Activated naive CD4-positive, alpha-beta T cell treated with anti-CD3 and anti-CD28 coated beads, Interleukin-2, amount 50 U/mL, for 16 hours (primary cell): ENCODE measurements at places on chromosomes 7 and 10.

- no peak for DNase-seq
These were observed 30.4 kb downstream of the GPRIN2 start for GRCh38 chr10:46525824-46526681.

DNA sequence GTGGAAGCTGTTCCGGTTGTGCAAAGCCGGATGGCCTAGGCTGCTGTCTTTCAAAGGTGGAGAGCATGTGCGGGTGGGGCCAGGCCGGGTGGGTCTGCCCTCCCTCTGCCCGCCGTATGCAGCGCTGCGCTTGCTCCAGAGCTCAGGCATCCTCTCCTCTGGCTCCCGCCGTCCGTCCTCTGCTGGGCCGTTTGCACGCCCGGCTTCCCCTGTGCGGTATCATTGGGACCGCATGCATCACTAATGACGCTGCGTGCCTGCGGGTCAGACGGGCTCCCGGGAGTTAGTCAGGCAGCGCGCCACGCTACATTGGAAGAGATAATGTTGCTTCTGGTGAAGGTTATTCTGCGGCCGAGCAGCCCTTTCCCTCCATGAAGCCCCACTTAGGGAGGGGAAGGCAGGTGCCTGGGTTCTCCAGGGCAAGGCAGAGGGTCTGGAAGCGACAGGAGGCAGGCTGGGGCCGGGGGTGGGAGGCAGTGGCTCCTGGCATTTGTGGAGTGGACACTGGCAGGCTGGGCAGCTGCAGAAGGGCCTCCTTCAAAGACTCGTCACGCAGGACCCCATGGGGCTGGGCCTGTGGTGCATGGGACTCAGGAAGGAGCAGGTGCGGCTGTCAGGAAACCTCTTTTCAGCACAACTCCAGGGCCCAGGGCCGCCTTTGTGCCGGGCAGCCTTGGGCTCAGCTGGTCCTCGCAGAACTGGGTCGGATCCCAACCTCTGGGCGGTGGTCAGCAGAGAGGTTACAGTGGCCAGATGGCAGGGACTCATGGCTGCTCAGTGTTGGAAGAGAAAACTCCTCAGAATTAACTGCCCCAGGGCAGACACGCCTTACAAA, 318.5 kb downstream of the WDR37 start:
- no peak for DNase-seq

GRCh38 chr10:101331956-101332355, 22.0 kb upstream of the BTRC start:
- no peak for DNase-seq

DNA sequence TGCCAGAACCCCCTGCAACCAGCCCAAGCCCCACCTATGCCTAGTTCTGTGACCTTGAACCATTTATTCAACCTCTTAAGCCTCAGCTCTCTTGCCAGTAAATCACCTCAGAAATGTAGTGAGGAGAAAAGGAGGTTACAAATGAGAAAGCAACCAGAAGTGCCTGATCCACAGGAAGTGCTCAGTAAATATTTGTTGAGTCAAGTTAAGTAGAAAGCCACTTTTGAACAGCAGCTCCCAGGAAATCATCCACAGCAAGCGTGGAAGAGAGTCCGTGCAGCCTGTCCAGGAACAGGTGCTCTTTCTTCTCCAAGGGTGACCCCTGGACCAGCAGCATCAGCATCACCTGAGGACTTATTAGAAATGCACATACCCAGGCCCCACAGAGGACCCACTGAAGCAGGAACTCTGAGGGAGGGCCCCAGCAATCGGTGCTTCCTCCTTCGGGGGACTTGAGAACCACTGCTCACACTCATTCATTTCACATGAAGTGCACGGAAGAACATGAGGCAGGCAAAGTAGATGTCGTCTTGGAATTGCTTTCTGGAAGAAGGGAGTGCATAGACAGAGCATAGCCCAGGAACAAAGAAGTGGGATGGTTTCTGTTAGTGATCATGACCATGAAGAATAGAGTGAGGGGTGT, 6.3 kb upstream of the C10orf71 start:
- DNase-seq = no peak

- no peak for DNase-seq
These were observed 48.1 kb downstream of the SH2D4B start for GRCh38 chr10:80585812-80586211.

GRCh38 chr7:56124981-56125380, 8.8 kb upstream of the NUPR2 start:
- DNase-seq = no peak

GRCh38 chr10:5581670-5582566, 57.2 kb downstream of the CALML3 start:
- DNase-seq = no peak
